Stimulated activated CD8-positive, alpha-beta memory T cell treated with anti-CD3 and anti-CD28 coated beads, Interleukin-2, amount 100 ng/mL, for 1 hour (primary cell): ENCODE measurements at places on chromosomes 1 and 21.

DNA sequence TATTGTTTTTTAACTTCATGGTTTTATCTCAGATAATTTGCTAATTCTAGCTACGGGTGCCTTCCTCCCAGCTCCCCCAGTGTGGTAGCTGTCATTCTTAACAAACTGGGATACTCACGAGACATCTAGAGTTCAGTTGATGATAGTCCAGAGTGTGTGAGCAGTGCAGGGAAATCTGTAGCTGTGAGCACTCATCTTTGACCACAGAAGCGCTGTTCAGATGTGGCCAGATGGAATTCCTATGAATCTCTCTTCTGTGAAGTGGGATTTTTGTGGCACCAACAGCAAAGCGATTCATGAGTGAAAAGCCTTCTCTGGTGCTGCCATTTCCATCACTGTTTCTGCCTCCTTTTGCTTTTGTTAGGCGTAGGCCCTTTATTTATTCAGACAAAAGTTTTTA lies 125.1 kb downstream of the NFIA start:
- DNase-seq: no peak

DNA sequence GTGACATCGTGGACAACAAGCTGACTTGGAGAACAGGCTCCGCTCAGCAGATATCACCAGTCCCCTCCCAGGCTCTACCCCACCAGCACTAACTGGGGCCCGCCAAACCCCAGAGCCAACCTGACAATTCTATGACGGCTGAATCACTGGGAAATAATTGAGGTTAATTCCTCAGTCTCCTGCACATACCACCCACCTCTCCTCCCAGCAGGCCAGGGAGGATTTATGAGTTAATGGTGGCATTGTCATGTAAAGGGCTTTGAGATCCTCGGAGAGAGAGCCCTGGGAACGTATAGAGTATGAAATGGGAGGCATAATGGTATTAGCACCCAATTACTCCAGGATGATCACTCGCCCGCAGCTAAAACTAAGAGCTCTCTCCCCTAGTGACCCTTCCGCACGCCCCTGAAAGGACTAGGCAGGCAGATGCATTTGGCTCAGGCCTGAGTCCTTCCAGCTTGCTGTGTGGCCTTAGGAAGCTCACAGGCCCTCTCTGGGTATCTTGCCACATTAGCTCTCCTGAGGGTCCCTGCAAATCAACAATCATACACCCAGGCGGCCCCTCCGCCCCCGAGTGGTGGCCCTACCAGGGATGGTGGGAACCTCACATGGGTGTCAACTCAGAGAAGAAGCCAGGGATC lies 27.3 kb upstream of the PAX7 start:
- DNase-seq: no peak

GRCh38 chr1:2635361-2636010 lies 2.7 kb upstream of the MMEL1 start:
- DNase-seq: no peak

- peak; percentile 28 for DNase-seq
Measured at GRCh38 chr1:231626535-231626950, at the start of gene DISC1. TSS of gene DISC1 (plus strand) at chr1:231626790. CDS start at chr1:231626868, 78 bp downstream.

GRCh38 chr1:21670059-21670881 lies 1.1 kb upstream of the RAP1GAP start:
- no peak for DNase-seq

GRCh38 chr1:59346429-59346828 lies 49.5 kb downstream of the FGGY start:
- no peak for DNase-seq

- no peak for DNase-seq
Measured at GRCh38 chr1:86741947-86742572, 37.7 kb downstream of the SH3GLB1 start.

DNA sequence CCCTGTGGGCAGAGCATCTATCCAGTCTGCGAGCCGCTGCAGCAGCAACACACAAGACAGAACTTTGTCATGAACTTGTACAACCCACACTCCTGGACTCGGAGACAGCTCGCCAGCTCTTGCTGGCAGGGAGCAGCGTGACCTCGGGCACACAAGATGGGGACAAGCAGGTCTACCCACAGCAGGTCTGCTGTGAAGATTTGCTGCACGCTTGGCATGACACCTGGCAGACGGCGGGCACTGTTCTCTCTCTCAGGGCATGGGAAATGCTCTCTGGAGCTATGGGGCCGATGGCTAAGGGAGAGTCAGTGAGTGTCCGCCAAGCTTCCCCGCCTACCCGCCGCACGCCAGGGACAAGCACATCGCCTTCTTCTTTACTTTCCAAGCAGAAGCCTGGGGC lies 90.0 kb downstream of the STUM start:
- no peak for DNase-seq

GRCh38 chr1:23177031-23177430 lies 8.4 kb upstream of the LUZP1 start:
- DNase-seq: no peak

DNA sequence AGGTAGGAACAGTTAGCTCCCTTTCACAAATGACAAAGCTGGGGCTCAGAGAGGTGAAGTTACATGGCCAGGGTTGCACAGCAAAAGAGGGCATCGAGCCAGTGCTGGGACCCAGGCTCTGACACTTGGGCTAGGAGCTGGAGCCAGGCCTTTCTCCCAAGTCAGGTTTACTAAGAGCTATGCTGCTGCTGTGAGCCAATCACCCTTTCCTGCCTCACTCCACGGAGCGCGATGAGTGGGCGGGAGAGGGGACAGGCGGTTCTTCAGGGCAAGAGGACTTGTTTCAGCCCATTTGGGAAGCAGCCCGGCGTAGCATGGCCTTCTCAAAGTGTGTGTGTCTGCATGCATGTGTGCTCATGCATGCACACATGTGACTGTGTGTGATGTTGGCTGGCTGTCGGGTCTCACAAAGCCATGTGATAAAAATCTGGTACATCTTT lies 10.6 kb downstream of the ID3 start:
- no peak for DNase-seq

GRCh38 chr1:41559331-41559730 lies 74.8 kb upstream of the EDN2 start:
- no peak for DNase-seq

DNA sequence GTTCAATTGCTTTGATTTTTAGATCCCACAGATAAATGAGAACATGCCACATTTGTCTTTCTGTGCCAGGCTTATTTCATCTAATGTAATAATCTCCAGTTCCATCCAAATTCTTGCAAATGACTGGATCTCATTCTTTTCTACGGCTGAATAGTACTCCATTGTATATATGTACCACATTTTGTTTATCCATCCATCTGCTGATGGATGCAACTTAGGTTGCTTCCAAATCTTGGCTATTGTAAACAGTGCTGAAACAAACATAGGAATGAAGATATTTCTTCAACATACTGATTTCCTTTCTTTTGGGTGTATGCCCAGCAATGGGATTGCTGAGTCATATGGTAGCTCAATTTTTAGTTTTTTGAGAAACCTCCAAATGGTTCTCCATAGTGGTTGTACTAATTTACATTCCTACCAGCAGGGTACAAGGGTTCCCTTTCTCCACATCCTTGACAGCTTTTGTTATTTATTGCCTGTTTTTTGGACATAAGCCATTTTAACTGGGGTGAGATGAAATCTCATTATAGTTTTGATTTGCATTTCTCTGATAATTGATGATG lies 344.4 kb downstream of the KCTD3 start:
- DNase-seq: no peak

GRCh38 chr1:41093826-41094225 lies 72.3 kb upstream of the SLFNL1 start:
- no peak for DNase-seq

GRCh38 chr21:23799376-23799775 lies 1807.9 kb downstream of the MRPL39 start:
- no peak for DNase-seq

- no peak for DNase-seq
Measured at GRCh38 chr1:2233468-2233867, 5.3 kb downstream of the SKI start.

- peak; percentile 72 for DNase-seq
Measured at GRCh38 chr1:235093696-235094592, 34.7 kb downstream of the TOMM20 start.

GRCh38 chr1:7299329-7299799 lies 471.7 kb upstream of the VAMP3 start:
- no peak for DNase-seq

- DNase-seq: no peak
Measured at GRCh38 chr1:187326557-187326956, 497.8 kb downstream of the PLA2G4A start.

DNA sequence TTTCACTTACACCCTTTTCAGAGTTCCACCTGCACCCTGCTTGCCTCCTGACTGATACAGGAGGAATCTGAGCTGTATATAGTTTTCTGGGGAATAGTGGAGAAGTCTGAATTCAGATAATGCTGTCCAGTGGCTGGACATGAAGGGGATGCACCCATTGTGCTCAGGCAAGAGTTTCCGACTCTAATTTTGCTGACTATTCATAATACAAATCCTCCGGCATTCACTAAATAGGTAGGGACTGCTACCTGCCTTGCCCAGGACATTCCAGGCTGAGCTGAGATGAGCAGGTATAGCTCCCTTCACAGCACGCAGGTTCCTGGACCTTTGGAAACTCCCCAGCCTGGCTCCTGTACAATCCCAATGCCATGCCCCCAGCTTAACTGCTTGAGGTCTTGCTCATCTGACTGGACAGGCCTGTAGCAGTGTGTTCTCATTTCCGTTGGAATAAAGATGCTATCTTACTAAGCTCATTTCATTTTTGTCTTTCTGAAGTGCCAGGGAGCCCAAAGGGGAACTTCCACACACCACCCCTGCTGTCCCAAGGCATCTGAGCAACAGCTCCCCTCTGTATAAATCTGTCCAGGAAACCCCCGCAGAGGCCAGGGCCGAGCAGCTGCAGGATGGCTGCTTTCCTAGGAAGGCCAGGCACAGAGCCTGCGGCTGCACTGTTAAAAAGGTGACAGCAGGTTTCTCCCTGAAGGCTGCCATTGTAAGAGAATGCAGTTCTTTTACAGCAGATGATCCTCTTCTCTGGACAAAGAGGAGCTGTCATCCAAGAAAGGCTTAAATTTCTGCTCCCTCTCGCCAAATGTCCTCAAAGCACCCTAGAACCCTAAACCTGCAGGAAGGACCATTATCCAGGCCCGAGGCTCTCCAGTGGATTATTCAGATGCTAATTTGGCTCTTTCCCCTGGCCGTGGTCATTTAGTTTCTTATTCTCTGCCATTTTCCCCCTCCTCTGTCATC lies 21.7 kb upstream of the VASH2 start:
- no peak for DNase-seq

DNA sequence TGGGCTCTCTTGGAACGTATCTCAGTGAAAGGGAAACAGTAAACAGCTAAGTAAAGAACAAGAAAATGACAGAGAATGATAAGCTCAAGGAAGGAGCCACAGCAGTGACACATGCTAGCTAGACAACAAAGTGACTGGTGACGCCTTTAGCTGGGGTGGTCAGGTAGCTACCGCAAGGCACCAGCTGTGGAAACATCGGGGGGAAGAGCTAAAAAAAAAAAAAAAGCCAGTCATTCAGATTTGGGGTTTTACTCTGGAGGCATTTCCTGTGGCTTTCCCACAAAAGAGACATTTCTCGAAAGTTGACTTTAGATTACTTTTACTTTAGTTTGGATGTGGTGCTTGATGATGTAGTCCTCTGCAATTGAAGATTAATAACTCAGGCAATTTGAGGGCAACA lies 2.1 kb downstream of the FHAD1 start:
- no peak for DNase-seq

DNA sequence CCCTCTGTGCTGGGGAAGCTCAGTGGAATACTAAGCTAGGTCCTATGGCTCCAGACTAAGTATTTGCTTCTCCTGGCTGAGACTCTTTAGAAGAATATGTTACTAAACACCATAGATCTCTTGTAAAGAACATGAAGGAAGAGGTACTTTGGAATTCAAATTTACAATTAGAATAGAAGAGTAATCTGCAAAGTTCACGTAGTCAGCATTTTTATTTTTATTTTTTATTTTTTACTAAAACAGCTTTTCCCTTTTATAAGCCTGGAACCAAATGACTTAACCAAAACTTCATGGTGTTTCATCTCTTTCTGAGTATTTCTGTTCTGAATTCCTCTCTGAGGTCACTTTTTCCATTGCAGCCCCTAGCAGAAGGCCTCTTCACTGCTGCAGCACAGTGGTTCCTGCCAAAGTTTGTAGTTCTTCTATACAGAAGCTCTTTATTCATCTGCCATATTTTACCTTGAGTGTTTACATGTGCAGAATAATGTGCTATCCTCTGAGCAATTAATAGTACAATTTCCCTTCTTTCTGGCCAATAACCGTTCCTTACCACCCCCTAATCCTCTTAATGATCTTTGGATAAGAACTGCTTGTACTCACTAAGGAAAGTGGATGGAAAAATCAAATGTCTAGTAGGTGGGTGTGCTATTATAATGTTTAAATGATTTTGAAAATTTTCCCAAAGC lies 27.2 kb downstream of the TSEN15 start:
- no peak for DNase-seq

GRCh38 chr1:27600498-27601175 lies 3.3 kb downstream of the AHDC1 start:
- no peak for DNase-seq

DNA sequence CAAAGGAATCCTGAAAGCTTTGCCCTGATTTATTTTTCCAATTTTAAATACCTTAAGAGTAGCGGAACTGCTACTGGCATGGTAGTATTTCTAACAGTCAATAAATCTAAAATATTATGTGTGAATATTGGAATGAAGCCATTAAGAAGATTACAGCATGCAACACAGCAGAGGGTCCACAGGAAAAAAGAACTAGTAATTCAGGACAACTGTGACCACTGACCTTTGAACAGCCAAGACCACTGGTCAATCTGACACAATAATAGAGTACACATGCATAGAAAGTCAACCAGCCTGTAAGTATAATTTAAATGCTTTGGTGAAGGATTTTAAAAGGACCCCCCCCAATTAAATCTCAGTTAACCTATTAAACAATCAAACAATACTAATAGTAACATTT lies 171.0 kb downstream of the DENND1B start:
- DNase-seq: no peak

DNA sequence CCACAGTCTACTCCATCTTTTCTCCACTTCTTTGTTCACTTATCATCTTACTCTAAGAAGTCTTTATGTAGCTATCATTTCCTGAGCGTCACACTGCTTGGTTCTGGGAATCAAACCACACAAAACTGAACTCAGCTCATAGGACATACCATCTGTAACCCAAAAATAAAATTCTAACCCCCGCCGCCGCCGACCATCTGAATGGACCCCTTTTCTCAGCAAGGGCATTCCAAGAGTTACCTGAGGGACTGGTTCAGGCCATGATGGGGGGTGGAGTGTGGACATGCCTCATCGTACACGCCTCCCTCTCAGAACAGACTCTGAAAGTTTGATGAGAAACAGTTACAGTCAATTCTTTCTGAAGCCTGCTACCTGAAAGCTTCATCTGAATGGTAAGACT lies 12.6 kb upstream of the CHI3L2 start:
- DNase-seq: peak; percentile 64
